ENCODE measurements at places on chromosomes 3 and 15. TPM values are rescaled to one million over a fixed set of nuclear protein-coding genes. Genes with fewer than 3 reads are reported as not detected.

The PROK2 gene
- 0.49 TPM for total RNA-seq

The PLA2G4E gene
- total RNA-seq: not detected

The MED12L gene
- 0.38 TPM for total RNA-seq

The ESYT3 gene
- total RNA-seq: 1.2 TPM

The TTC23 gene
- 9.2 TPM for total RNA-seq

The COL7A1 gene
- 12.0 TPM for total RNA-seq

The CADPS gene
- total RNA-seq: 24.1 TPM

The SIAH2 gene
- total RNA-seq: 11.5 TPM

The MLF1 gene
- total RNA-seq: 132 TPM

The PLIN1 gene
- total RNA-seq: 1.9 TPM

The MYZAP gene
- 505 TPM for total RNA-seq

GRCh38 chr3:123522320-123523022 is 62.4 kb downstream of the HACD2 start:
- H3K4me1 ChIP-seq: peaks cover 18% of the 10 kb centered on the region
- H3K27me3 ChIP-seq: no peaks in the 10 kb centered on the region
- H3K27ac ChIP-seq: no peak overlapping the region
- H3K36me3 ChIP-seq: peaks cover 18% of the 10 kb centered on the region
- DNase-seq: no peak
- no peak overlapping the region for H3K4me3 ChIP-seq

GRCh38 chr3:48186631-48187300 is 1.5 kb downstream of the CDC25A start:
- DNase-seq: no peak
- no peaks in the 10 kb centered on the region for H3K36me3 ChIP-seq
- H3K27ac ChIP-seq: no peak overlapping the region
- no peaks in the 10 kb centered on the region for H3K27me3 ChIP-seq
- H3K4me3 ChIP-seq: peak overlapping the region; percentile 96

- peaks cover 18% of the 10 kb centered on the region for H3K4me1 ChIP-seq
- H3K4me3 ChIP-seq: no peak within 1 kb of the TSS
- no peak within 1 kb of the TSS for H3K27ac ChIP-seq
- H3K36me3 ChIP-seq: no peaks in the 10 kb centered on the region
- H3K27me3 ChIP-seq: peaks cover 60% of the 10 kb centered on the region
- DNase-seq: no peak
Observed at GRCh38 chr3:129974564-129974832, at the start of gene TRH. TSS of gene TRH (plus strand) at chr3:129974720. CDS start at chr3:129975817, 1,097 bp downstream.

GRCh38 chr3:184832044-184832443 is 20.1 kb downstream of the VPS8 start:
- H3K4me3 ChIP-seq: no peak overlapping the region
- H3K36me3 ChIP-seq: peaks cover 13% of the 10 kb centered on the region
- H3K4me1 ChIP-seq: no peaks in the 10 kb centered on the region
- H3K27me3 ChIP-seq: no peaks in the 10 kb centered on the region

DNA sequence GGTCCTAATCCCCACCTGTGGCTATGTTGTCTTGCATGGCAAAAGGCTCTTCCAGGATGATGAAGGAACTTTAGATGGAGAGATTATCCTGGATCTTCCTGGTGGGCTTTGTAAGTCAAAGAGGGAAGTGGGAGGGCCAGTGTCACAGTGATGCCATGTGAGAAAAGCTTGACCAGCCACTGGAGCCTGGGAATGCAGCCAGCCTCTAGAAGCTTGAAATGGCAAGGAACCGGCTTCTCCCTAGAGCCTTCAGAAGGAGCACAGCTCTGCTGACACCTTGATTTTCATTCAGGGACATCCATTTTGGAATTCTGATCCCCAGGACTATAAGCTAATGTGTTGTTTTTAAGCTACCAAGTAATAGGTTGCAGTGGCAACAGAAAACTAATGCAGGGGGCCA is 58.3 kb downstream of the CLEC3B start:
- H3K27me3 ChIP-seq: no peaks in the 10 kb centered on the region
- H3K27ac ChIP-seq: no peak overlapping the region

GRCh38 chr3:165491487-165491886 is 295.3 kb upstream of the SLITRK3 start:
- H3K27ac ChIP-seq: no peak overlapping the region
- no peaks in the 10 kb centered on the region for H3K27me3 ChIP-seq
- no peaks in the 10 kb centered on the region for H3K36me3 ChIP-seq
- H3K4me1 ChIP-seq: no peaks in the 10 kb centered on the region

- H3K27ac ChIP-seq: no peak overlapping the region
- H3K27me3 ChIP-seq: no peaks in the 10 kb centered on the region
- no peaks in the 10 kb centered on the region for H3K4me1 ChIP-seq
- no peak overlapping the region for H3K4me3 ChIP-seq
- no peak for DNase-seq
Observed at GRCh38 chr3:78029775-78030174, 989.9 kb downstream of the ROBO2 start.

GRCh38 chr3:134863915-134864314 is 68.9 kb downstream of the EPHB1 start:
- peaks cover 6% of the 10 kb centered on the region for H3K27me3 ChIP-seq
- H3K4me3 ChIP-seq: no peak overlapping the region
- H3K27ac ChIP-seq: peak overlapping the region; percentile 20
- peaks cover 8% of the 10 kb centered on the region for H3K4me1 ChIP-seq
- no peaks in the 10 kb centered on the region for H3K36me3 ChIP-seq

DNA sequence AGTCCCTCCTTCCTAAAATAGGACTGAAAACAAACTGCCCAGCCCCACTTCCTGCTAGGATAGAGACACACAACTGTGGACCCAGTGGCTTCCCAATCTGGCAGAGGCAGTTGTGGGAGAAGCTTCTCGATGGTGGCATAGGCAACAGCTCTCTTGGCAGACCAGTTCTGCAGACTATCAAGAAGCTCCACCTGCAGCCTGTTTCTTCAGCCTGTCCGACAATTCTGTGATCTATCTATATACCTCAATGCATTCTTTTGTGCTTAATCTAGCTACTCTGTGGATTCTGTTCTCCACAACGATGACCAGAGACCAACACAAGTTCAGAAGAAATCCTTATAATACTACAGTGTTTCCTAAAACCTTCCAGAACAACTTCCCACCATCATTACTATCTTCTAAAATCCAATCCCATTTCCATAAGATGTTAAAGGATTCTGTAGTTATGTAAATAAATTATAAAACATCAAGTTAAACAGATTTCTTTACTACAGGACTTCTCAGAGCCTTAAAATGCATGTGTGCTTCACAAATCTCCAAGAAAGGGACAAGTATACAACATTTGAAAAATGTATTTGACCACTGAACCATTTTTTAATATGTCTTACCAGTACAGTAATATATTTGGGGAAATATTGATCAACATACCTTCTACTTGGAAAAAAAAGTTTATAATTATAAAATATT is 57.7 kb downstream of the IGF2BP2 start:
- H3K27me3 ChIP-seq: no peaks in the 10 kb centered on the region
- no peaks in the 10 kb centered on the region for H3K36me3 ChIP-seq
- peaks cover 19% of the 10 kb centered on the region for H3K4me1 ChIP-seq
- no peak for DNase-seq
- H3K27ac ChIP-seq: no peak overlapping the region
- no peak overlapping the region for H3K4me3 ChIP-seq

- no peak for DNase-seq
- H3K27me3 ChIP-seq: no peaks in the 10 kb centered on the region
- peak overlapping the region; percentile 82 for H3K27ac ChIP-seq
Observed at GRCh38 chr15:31221936-31222515, 104.6 kb upstream of the KLF13 start.

DNA sequence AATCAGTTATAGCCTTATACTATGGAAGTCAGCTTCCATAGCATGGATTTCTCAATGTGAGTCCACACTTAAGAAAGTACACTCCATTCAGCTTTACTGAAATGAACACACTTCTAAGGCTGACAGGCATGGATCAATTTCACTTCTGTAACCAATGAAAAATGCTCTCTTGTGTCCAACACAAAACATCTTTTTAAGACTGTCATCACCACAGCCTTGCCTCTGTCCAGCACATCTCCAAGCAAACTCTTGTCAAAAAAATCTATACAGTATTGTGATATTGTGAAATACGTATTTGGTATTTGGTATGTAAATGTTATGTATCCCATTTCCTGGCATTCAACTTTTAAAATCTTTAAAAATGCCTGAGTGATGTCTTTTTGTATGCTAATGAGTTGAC is 208.7 kb downstream of the RAP2B start:
- H3K4me3 ChIP-seq: no peak overlapping the region
- H3K27me3 ChIP-seq: no peaks in the 10 kb centered on the region

DNA sequence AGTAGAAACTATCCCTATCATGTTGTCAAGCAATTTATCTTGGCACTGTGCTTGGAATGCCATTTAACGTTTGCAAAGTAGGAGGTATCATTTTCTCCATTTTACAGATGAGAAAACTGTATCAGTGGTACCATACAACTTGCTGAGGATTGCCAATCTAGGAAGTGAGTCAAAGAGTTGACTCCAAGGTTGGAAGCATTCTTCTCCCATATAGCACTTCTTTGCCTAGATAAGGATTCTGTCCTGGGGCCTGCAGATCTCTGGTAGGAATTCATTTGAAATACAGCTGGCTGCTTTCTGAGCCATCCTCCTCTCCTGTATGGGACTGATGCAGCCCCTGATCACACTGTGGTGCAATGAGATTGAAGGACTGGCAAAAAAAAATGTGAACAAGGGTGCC is 170.2 kb downstream of the ALDH1A2 start:
- no peak overlapping the region for H3K27ac ChIP-seq
- H3K36me3 ChIP-seq: no peaks in the 10 kb centered on the region

GRCh38 chr3:30548600-30548999 is 57.8 kb upstream of the TGFBR2 start:
- H3K4me1 ChIP-seq: peaks cover 7% of the 10 kb centered on the region
- no peak overlapping the region for H3K27ac ChIP-seq
- no peaks in the 10 kb centered on the region for H3K27me3 ChIP-seq

GRCh38 chr15:64743691-64744090 is 31.7 kb downstream of the RBPMS2 start:
- H3K36me3 ChIP-seq: peaks cover 5% of the 10 kb centered on the region
- no peaks in the 10 kb centered on the region for H3K27me3 ChIP-seq
- no peak overlapping the region for H3K4me3 ChIP-seq
- DNase-seq: no peak
- H3K4me1 ChIP-seq: peaks cover 60% of the 10 kb centered on the region

- peaks cover 48% of the 10 kb centered on the region for H3K4me1 ChIP-seq
- H3K27ac ChIP-seq: peak within 1 kb of the TSS; percentile 89
- no peaks in the 10 kb centered on the region for H3K36me3 ChIP-seq
- DNase-seq: no peak
- peak within 1 kb of the TSS; percentile 71 for H3K4me3 ChIP-seq
Observed at GRCh38 chr3:37861620-37862041, at the start of gene CTDSPL. TSS of gene CTDSPL (plus strand) at chr3:37861880. CDS start at chr3:37862200, 320 bp downstream.

GRCh38 chr3:66041828-66042227 is 3.1 kb upstream of the MAGI1 start:
- no peaks in the 10 kb centered on the region for H3K36me3 ChIP-seq
- DNase-seq: no peak
- peaks cover 13% of the 10 kb centered on the region for H3K4me1 ChIP-seq
- H3K4me3 ChIP-seq: no peak overlapping the region

- H3K4me1 ChIP-seq: peaks cover 65% of the 10 kb centered on the region
- H3K36me3 ChIP-seq: no peaks in the 10 kb centered on the region
- H3K27ac ChIP-seq: peak overlapping the region; percentile 82
- H3K4me3 ChIP-seq: peak overlapping the region; percentile 6
- DNase-seq: peak; percentile 77
Observed at GRCh38 chr15:75694241-75695182, 18.1 kb downstream of the CSPG4 start.

GRCh38 chr3:134617608-134618477 is 33.0 kb downstream of the KY start:
- no peak overlapping the region for H3K4me3 ChIP-seq
- peaks cover 11% of the 10 kb centered on the region for H3K4me1 ChIP-seq
- H3K36me3 ChIP-seq: peaks cover 11% of the 10 kb centered on the region
- DNase-seq: no peak
- H3K27ac ChIP-seq: no peak overlapping the region
- no peaks in the 10 kb centered on the region for H3K27me3 ChIP-seq

GRCh38 chr15:57457726-57458125 is 81.4 kb downstream of the CGNL1 start:
- no peak for DNase-seq
- H3K27ac ChIP-seq: no peak overlapping the region
- H3K4me1 ChIP-seq: peaks cover 6% of the 10 kb centered on the region
- no peak overlapping the region for H3K4me3 ChIP-seq
- no peaks in the 10 kb centered on the region for H3K36me3 ChIP-seq

DNA sequence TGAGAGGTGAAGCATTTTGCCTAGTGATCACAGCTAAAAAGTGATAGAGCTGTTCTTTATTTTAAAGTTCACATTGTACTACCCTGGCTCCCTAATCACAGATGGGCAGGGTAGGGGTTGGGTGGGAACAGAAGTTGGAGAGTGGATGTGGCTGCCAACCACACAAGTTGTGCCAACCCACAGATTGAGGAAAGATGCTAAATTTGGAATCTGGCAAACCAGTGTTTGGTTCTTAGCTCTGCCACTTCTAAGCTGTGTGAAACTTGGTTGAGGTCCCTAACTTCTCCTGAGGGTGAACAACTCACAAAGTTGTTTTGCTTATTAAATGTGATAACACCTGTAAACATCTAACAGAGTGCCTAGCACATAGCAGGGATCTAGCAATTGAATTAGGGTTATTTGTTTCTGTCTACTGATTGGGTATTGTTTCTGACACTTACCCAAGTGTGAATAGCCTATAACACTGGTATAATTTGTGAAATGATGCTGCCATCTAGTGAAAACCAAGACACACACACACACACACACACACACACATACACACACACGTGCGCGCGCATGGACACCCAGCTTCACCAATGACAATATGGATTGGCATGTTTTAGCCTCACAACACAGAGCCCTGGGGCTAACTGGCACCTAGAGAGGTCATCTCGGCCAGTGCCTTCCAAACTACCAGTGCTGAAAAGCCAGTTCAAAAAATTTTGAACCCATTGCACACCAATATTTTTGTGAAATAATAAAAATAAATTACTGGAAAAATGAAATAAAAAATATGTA is 25.3 kb downstream of the ADGRG7 start:
- H3K27me3 ChIP-seq: no peaks in the 10 kb centered on the region
- H3K4me3 ChIP-seq: no peak overlapping the region
- no peaks in the 10 kb centered on the region for H3K36me3 ChIP-seq

DNA sequence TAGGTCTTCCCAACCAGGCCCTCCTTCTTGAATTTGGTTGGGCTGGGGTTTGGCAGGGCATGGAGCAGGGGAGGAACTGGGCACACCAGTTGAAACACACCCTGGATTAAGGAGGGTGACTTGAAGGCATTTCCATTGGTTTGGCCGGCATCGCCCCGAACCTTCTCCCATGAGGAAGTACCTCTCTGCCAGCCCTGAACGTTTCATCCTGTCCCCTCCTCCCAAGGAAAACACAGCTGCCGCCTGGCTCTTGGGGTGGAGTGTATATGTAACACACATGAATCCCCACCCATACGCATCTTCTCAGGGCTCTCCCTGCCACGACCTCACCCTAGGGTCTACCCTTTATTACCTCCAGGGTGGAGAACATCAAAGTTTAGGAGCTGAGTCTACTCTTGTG is 14.6 kb downstream of the UBAP1L start:
- H3K36me3 ChIP-seq: peaks cover 81% of the 10 kb centered on the region
- no peaks in the 10 kb centered on the region for H3K4me1 ChIP-seq
- no peak overlapping the region for H3K27ac ChIP-seq
- no peak overlapping the region for H3K4me3 ChIP-seq
